ENCODE measurements at places on chromosomes 4 and X. TPM values are rescaled to one million over a fixed set of nuclear protein-coding genes. Genes with fewer than 3 reads are reported as not detected.

FGD1 gene
- total RNA-seq: 0.21 TPM

SLC34A2 gene
- total RNA-seq: not detected

HSD17B13 gene
- total RNA-seq: 0.10 TPM

C4orf36 gene
- not detected for total RNA-seq

OTC gene
- total RNA-seq: not detected

AWAT2 gene
- not detected for total RNA-seq

EFNB1 gene
- 8.0 TPM for total RNA-seq

ADH1A gene
- not detected for total RNA-seq

ENPEP gene
- 0.03 TPM for total RNA-seq

ESX1 gene
- total RNA-seq: not detected

RBM47 gene
- total RNA-seq: 20.3 TPM

GPM6B gene
- total RNA-seq: not detected

GAGE12J gene
- not detected for total RNA-seq

XAGE1B gene
- total RNA-seq: not detected
